ENCODE measurements at places on chromosomes 2 and 18.

DNA sequence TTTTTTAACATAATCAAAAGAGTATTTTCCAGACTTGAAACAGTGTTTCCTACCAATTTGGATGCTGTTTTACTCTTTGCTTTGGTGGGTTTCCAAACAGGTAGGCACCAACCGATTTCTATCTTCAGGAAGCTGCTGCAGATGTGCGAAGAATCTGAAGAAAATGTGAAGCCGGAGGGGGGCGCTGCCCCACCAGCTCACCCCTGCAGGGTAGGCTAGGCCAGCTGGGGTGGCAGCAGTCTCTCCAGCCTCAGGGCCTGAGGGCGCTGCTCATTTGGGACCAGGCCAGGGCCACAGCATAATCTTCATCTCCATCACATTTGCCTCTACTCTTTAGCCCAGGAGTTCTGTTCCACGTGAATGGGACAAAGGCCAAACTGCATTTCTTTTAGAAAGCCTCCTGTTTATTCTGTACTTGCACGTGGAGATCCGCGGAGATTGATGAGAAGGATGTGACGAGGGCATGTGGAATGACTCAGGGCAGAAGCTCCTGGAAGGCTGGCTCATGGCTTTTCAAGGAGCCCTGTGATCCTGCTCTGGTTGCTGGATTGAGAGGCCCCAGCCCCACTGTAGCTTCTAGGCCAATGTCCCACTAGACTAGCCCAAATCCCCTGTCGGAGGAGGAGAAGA is 84.2 kb upstream of the FAM136A start:
- peak; percentile 64 for DNase-seq

DNA sequence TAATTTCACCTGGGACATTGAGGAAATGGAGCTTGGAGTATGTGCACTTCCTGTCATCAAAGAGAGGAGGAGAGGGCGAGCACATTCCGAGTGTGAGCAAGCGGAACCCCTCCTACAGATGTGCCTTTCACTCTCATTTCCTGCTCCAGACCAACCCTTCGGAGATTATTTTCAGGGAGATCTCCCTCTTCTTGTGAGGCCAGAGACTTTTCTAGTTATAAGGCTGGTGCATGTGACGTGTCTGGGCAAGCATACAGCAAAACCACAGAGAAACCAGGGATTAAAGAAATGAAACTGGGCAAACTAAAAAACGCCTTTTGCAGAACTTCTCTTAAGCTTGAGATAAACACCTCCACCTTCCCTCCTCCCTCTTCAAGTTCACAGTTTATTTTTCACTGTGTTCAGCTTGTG is 409.2 kb upstream of the TCF4 start:
- DNase-seq = no peak

GRCh38 chr18:40055262-40055661 is 1899.8 kb upstream of the PIK3C3 start:
- no peak for DNase-seq

GRCh38 chr2:227466887-227467600 is 4.9 kb upstream of the AGFG1 start:
- no peak for DNase-seq

DNA sequence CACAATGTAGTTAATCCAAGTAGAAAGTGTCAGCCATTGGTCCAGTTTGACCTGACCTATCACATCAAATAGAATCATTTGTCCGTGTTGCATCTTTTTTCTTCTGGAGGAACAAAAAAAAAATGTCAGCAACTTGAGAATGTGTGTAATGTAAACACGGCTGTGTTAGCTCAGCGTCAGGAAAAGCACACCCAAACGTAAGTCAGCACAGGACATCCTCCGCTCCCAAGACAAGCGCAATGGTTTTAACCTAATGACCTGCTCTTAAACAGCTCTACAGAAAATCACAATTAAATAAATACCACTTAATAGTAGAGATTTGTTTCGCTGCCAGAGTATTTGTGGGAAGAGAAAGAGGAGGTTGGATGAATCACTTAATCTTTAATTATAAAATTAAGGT is 59.4 kb downstream of the OSR1 start:
- DNase-seq = no peak

DNA sequence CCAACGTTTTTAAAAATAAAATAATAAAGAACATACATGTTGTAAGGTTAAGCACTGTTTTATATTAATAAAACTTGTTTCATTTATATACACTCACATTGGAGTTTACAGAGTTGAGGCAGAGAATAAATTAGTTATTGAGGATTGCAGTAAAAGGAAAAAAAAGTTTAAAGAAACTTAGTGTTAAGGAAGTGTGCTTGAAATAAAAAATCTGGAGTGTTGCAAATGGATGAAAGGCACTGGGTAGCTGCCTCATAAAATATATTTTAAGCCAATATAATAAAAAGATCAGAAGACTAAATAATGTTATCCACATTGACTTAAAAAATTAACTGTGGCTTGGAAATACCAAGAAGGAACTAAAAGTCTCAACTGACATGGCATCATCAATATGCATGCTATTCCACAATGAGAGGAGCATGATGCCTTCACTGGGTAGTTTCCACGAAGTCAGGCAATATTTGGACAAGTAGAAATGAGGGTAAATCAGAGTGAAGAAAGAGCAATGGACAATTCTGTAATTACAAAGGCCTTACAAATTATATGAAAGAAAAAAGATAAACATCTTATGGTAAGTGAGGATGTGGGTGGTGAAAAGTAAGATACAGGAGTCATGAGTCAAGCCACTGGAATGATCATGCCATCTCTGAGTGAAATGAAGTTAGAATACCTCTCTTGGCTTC is 2.5 kb downstream of the GALNT3 start:
- no peak for DNase-seq

- peak; percentile 20 for DNase-seq
Measured at GRCh38 chr2:8576525-8577167, 105.2 kb upstream of the ID2 start.

DNA sequence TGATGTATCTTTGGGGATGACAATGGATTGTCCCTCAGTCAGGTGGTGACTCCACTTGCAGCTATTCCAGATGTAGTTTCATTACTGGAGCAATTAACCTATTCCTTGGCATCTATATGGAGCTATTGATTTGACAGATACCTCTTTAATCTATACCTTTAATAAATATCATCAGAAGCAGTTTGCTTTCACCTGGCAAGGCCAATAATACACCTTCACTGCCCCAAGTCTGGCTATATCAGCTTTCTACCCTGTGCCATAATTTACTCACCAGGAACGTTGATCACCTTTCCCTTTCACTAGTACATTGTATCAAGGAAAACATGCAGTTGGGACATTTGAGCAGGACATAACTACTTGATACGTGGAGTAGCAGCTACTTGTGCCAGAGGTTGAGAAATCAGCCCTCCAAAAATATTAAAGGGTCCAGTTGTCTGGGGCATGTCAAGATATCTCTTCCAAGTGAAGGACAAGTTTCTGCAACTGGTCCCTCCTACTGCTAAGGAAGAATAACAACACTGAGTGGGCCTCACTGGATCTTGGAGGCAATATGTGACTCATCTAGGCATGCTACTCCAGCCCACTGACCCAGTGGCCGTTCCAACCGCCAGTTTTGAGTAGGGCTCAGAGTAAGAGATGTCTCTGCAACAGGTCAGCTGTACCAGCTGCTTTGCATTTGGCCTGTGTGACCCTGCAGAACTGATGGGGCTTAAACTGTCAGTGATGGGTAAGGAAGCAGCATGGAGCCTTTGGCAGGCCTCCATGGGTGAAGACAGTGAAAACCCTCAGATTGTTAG is 67.0 kb downstream of the PSMG2 start:
- no peak for DNase-seq

GRCh38 chr2:10482460-10482859 is 34.3 kb upstream of the ODC1 start:
- no peak for DNase-seq

- DNase-seq = no peak
Measured at GRCh38 chr18:321865-322467, 54.1 kb upstream of the THOC1 start.

GRCh38 chr2:4427083-4427482 is 723.7 kb downstream of the DCDC2C start:
- DNase-seq = no peak
